Hematopoietic multipotent progenitor cell treated with erythropoietin and hydrocortisone succinate and interleukin-3 and kit ligand, for 15 days (in vitro differentiated cells): ENCODE measurements at places on chromosomes 13 and 19.

DNA sequence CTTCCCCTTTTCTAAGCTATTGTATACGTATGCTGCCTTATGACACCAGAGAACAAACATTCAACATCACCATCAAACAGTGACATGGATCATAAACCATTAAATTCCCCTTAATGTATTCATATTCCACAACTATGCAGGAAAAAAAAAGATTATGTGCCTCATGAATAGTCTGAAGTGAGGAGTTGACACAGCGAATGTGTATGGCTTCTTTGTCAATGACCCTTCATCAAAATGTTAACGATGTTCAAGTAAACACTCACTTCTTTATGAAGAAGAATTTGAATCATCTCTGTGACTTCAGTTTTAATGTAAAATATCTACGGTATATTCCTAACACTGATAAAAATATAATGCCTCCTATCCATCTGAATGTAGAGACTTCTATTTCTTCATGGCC, 44.6 kb downstream of the SMAD9 start:
- DNase-seq: no peak

- DNase-seq: no peak
Observed at GRCh38 chr13:99990126-99990977, 8.8 kb downstream of the ZIC2 start.

DNA sequence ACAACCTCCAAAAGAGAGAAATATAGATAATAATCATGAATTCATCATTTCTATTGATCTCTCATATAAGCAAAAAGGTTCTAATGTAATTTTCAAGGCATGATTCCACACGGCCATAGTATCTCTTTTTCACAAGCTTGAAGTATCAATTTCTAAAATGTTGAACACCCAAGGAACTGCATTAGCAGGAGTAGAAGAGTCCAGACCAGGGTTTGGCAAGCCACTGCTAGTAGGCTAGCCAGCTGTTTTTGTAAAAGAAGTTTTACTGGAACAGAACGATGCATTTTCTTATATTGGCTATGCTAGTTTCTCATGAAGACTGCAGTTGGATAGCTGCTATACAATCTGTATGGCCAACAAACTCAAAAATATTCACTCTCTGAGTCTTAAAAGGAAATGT, 481.5 kb upstream of the MIR17HG start:
- no peak for DNase-seq

GRCh38 chr13:104140552-104140951, 1074.3 kb upstream of the SLC10A2 start:
- DNase-seq: no peak

DNA sequence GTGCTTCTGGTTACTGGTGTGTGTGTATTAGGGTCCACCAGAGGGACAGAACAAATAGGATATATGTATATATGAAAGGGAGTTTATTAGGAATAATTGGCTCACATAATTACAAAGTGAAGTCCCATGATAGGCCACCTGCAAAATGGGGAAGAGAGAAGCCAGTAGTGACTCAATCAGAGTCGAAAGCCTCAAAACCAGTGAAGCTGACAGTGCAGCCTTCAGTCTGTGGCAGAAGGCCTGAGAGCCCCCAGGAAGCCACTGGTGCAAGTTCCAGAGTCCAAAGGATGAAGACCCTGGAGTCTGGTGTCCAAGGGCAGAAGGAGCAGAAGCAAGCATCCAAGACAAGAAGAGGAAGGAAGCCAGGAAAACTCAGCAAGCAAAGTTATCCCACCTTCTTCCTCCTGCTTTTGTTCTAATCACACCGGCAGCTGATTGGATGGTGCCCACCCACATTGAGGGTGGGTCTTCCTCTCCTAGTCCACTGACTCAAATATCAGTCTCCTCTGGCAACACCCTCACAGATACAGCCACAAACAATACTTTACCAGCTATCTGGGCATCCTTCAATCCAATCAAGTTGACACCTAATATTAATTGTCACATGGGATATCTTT, 21.7 kb upstream of the SCEL start:
- no peak for DNase-seq
